ENCODE measurements at places on chromosomes 2 and 18.

GRCh38 chr2:26414311-26414710 lies 12.6 kb downstream of the DRC1 start:
- no peak for DNase-seq

- DNase-seq = no peak
Observed at GRCh38 chr2:148702475-148702874, 57.9 kb downstream of the EPC2 start.

DNA sequence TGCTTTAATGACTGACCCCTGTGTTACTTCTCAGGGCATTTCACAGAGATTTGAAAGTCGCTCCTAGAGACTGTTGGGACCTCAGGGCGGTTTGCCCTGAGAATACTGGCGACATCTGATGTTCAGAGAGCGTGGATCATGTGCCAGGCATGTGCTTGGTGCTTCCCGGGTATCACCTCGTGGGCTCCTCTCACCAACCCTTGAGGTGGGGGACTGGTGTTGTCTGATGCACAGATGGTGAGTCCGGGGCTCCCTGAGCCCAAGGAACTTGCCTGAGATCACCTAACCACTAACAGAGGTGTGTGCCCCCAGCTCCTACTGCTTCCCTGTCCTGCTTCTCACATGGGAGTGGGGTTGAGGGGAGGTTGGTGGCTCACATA lies 16.2 kb downstream of the ATOH8 start:
- DNase-seq = no peak

- DNase-seq = no peak
Observed at GRCh38 chr2:152537081-152537651, 180.1 kb downstream of the PRPF40A start.

- DNase-seq = no peak
Observed at GRCh38 chr2:3405876-3406275, 26.4 kb downstream of the TRAPPC12 start.

DNA sequence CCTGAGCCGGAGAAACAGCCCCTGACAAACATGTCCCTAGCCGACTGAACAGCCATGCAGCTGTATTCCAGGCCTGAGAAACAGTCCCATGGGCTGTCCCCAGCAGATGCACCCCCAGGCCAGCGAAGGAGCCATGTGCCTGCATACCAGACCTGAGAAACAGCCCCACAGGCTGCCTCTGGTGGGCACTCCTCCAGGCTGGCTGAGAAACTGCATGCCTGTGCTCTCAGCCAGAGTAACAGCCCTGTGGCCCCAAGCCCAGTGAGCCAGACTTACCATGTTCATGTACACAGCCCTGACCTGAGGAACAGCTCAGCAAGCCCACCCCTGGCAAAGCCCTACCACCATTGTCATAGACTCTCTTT lies 24.8 kb downstream of the BOLL start:
- no peak for DNase-seq

GRCh38 chr2:109422758-109423500 lies 190.8 kb downstream of the SEPTIN10 start:
- no peak for DNase-seq

DNA sequence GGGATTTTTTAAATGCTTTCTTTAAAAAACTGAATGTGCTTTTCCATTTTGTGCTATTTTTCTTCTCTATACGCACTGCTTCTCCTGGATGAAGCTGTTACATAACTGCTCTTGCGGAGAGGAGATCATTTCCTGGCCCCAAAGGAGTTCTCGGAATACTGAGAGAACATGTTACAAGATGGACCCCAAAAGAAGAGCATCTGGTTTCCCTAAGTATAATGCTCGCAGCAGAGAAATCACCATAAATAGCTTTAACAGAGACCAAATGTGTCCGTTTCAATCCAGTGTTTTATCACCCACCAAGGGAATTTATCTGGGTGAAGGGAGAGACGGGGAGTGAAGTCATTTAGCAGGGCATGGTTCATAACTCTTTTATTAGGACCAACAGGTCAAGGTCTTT lies 80.1 kb downstream of the RBM43 start:
- DNase-seq = no peak

- DNase-seq = no peak
Observed at GRCh38 chr2:37775908-37776250, 104.4 kb upstream of the CDC42EP3 start.

- no peak for DNase-seq
Observed at GRCh38 chr2:58501371-58502160, 260.4 kb upstream of the FANCL start.

DNA sequence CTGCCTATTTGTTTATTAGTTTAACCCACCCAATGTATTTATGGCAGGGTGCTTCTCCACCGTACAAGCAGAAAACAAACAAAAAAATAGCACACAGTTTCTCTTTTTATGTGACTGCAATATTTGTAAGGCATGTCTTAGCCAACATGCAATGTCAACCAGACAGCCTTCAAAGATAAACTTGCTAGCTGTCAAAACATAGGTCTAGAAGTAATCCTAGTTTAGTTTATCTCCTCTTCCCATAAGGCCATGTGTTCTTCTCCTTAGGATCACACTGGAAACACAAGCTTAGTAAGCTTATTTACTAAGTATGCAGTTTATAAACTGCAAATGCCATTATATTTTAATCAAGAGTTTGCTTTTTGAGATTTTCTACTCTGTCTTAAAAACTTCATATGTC lies 75.6 kb downstream of the LDAH start:
- no peak for DNase-seq

DNA sequence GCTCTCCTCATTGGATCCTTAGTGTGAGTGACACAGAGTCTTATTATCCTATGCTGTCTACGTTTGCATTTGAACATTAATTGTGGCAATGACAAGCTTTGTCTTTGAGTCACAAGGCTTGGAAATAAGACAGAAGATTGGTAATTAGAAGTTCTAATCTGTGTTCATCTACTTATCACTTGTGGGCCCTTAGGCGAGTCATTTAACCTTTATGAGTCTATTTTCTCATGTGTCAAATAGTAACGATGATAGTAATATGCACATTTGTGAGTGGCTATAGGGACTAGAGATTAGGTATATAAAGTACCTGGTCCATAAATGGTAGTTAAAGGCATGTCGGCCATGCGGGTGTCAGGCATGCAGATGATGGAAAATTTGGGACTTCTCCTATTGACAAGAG lies 105.6 kb upstream of the NABP1 start:
- DNase-seq = no peak

DNA sequence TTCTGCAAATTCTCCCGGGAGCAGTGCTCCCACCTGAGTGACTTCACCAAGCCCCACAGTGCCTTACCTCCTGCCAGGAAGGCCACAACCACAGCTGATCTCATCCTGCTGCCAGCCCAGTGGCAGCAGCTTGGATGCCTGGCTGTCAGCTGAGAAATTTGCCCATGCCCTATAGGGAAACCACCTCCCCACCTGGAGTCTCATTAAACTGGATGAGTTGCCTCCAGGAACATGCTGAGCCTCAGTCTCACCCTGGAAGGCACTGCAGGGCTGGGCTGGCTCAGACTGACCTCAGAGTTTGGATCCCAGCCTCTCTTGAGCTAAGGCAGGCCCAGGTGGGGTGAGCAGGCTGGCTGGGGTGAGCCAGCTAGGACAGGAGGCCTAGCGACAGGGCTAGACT lies 23.3 kb downstream of the REEP1 start:
- DNase-seq = no peak

GRCh38 chr2:236298924-236299475 lies 34.8 kb upstream of the ASB18 start:
- no peak for DNase-seq

GRCh38 chr2:222861411-222862105 lies 722 bp downstream of the ACSL3 start:
- DNase-seq = no peak

DNA sequence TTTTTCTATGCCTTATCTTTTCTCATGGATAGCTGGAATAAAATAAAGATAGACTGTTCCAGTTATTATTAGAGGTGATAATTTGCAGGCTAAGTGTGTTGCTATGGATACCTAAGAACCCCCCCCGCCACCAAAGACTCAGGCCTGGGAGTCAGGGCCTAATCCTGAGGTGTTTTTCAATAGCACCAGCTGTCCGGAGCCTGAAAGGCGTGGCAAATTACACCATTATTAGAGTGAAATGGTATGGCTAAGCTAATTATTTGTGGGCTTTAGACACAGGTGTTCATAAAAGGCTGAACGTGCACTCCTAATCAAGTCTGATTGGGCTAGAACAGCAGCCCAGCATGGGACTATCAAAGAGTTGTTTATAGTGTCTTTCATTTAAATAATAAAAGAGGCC lies 293.2 kb upstream of the DCC start:
- DNase-seq = peak; percentile 17

GRCh38 chr2:27182346-27182745 lies 29.5 kb upstream of the ATRAID start:
- no peak for DNase-seq

DNA sequence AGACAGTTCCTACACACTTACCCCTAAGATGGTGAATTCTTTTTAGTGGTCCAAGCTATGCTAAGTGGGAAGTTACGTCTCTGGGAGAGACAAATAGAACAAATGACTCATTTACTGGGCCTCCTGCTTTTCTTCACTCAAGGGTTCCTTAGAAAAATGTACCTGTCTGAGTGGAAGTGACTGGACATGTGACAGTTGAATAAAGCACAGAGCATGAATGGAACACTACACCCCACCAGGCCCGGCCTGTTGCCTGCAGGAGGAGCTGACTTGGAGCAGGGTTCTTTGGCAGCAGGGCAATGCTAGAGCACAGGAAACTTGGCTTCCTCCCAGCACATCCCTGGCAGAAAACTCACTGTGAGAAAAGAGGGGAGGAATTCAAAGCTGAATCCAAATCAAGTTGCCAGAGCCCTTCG lies 451.0 kb upstream of the SETBP1 start:
- DNase-seq = no peak

DNA sequence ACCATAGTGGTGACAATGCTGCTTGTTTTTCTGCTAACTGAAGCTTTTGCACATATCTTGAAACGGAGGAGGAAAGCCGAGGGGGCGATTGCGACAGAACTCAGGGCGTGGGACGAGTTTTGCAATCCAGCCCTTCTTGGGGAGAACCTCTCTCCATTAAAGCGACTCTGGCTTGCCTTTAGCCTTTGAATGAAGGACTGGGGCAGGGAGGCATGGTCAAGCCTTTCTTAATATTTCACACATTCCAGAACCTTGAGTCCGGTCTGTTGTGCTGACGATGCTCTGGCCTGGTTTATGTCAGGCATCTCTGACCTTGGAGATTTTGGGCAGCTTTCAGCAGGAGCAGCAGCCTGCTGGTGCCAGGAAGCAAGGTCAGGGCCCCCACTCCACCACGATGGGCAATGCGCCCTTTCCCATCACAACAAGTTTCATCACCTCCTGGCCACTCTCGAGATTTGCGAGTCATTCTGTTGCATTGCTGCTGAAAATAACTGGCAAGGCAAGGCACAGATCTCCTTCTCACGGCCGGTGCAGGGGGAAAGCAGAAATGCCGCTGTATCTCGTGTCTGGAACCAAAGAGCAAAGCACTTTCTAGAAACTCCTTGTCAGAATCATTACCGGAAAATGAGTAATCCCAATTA lies 10.8 kb downstream of the EMILIN2 start:
- no peak for DNase-seq
